GM12892 (cell line): ENCODE measurements at places on chromosomes 11 and 22.
A peak's percentile ranks its signal among the peaks of the same experiment; 100 is the strongest.

DNA sequence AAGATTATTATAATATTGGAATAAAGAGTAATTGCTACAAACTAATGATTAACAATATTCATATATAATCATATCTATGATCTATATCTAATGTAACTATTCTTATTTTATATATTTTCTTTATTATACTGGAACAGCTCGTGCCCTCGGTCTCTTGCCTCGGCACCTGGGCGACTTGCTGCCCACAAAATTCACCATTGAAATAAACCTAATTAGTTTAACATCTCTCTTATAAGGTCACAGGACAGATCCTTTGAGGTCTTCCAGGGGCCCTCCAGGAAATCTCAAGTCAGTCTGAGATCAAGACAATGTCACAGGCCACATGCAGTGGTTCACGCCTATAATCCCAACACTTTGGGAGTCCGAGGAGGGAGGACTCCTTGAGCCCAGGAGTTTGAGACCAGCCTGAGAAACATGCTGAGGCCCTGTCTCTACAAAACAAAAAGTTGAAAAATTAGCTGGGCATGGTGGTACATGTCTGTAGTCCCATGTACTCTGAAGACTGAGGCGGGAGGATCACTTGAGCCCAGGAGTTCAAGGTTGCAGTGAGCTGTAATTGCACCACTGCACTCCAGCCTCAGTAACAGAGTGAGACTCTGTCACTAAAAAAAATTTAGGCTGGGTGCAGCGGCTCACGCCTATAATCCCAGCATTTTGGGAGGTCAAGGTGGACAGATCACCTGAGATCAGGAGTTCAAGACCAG is 6.6 kb upstream of the TXNRD2 start:
- no peak for DNase-seq

DNA sequence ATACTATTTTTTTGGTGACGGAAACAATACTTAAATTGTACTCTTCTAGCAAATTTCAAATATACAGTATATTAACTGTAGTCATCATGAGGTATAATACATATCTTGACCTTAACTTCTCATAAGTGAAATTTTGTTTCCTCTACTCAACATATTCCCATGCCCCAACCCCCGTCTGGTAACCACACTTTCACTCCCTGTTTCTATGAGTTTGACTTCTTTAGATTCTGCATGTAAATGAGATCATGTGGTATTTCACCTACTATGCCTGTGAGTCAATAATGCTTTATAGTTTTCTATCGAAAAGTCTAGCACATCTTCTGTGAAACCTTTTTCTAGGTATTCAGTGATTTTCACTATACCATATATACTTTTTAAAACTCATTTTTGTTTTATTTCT is 663.2 kb downstream of the CNTN5 start:
- DNase-seq: no peak

GRCh38 chr11:65663639-65664200 is 1.0 kb upstream of the RELA start:
- DNase-seq: no peak

DNA sequence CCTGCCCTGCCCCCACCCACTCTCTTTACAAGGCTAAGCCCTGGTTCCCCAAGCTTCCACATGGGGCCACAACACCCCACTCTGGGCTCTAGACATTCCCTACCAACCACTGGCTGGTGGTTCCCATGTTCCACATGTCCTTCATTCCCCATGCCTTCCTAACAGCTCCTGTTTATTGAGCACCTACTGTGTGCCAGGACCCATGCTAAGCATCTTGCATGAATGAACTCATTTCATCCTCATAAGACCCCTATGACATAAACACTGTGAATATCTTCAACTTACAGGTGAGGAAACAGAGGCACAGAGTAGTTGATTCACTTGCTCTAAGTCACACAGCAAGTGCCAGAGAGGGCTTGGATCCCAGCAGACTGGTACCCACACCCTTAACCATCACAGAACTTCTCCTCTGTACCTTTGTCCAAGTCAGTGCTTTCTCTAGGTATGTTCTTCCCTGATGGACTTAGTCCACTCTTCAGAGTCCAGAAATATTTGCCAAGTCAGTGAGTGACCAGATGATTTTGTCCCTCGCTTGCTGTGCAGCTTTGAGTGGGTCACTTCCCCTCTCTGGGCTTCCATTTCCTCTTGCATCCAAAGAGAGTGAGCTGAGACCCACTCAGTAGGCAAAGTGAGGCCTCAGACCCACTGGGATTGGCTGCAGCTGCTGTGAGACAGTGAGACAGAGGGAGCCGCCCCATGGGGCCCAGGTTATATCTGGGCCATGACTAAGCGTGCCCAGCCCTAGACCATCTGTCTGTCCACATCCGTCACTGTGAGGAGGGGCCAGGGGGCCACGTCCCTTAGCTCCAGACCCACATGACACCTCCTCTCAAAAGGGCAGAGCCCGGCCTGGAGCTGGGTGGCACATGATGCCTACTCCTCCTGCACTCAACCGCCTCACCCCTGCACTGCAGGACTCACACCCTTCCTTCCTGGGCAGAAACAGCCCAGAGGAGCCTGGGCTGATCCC is 132.4 kb downstream of the MN1 start:
- no peak for DNase-seq

- no peak for DNase-seq
Measured at GRCh38 chr22:46736705-46737104, 1.3 kb downstream of the CERK start.

- no peak for DNase-seq
Measured at GRCh38 chr11:132423266-132423665, 1052.9 kb downstream of the NTM start.

DNA sequence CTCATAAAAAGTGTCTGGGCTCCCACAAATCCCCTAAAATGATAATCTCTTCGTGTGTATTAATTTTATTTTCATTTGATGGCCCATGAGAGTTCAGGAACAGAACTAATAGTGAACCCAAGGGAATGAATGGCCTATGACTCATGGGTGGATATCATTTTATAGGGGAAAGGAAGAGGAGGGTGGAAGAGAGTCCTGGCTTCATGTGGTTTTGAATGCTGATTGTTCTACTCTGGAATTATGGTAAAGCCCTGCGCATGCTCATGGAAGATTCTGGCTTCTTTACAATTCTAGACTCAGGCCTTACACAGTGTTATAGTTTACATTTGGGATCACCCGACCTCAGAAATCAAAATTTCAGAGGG is 35.2 kb downstream of the MAML2 start:
- DNase-seq: no peak

- DNase-seq: peak; percentile 89
Measured at GRCh38 chr22:50326956-50327710, at the start of gene DENND6B. Gene DENND6B (minus strand): TSS chr22:50327012. CDS start chr22:50326988, 24 bp downstream.

DNA sequence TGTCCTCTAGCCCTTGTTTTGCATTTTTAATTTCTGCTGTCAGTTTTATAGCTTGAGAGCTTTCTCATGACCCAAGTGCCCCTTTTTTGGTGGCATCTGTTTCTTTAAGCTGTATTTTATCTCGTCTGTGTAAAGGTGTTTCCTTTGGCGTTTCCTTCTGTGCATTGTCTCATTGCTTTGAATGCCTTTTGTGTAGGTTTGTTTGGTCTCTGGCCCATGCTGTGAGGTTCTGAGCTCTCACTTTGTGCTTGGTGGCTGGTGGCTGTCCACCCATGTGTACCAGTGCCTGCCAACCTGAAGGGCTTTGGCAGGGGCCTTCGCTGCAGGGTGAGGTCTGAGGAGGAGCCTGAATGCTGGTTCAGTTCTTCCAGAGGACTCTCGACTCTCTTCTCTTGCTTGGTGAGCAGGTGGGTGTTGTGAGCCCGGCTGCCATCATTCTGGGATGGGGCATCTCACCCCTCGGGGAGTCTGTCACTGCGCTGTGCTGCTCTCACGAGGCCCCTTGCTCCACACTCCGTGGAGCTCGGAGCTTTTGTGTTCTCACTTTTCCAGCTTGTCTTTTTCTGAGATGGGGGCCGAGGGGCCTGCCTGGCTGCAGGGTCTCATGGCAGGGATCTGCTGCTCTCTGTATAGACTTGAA is 14.9 kb downstream of the AP2A2 start:
- DNase-seq: no peak

GRCh38 chr11:62103141-62103540 is 20.7 kb upstream of the INCENP start:
- no peak for DNase-seq

GRCh38 chr11:125304136-125304535 is 139.6 kb downstream of the PKNOX2 start:
- DNase-seq: no peak

DNA sequence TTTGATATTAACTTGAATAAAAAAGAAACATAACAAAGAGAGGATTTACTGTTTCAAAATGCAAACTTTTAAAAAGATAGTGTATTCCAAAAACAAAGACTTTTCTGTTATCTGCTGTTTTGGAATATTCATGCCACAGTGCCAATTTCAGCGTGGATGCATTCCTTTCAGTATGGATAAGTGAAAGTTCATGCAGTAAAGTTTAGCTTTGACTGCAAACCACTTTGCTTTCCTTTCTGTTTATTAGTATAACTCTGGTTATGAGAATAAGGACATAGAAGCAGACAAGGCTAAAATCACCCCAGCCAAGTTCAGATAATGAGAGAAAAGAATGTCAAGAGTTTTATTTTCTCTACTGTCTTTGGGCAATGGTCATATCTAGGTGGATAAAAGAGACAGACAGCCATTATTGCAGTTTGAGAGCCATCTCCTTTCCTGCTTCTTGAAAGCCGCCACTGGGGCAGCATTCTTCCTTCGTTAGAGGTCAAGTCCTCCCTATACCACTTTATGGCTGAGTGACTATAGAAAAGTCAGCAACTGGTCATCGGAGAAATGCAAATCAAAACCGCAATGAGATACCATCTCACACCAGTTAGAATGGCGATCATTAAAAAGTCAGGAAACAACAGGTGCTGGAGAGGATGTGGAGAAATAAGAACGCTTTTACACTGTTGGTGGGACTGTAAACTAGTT is 82.4 kb upstream of the BLID start:
- DNase-seq: no peak

DNA sequence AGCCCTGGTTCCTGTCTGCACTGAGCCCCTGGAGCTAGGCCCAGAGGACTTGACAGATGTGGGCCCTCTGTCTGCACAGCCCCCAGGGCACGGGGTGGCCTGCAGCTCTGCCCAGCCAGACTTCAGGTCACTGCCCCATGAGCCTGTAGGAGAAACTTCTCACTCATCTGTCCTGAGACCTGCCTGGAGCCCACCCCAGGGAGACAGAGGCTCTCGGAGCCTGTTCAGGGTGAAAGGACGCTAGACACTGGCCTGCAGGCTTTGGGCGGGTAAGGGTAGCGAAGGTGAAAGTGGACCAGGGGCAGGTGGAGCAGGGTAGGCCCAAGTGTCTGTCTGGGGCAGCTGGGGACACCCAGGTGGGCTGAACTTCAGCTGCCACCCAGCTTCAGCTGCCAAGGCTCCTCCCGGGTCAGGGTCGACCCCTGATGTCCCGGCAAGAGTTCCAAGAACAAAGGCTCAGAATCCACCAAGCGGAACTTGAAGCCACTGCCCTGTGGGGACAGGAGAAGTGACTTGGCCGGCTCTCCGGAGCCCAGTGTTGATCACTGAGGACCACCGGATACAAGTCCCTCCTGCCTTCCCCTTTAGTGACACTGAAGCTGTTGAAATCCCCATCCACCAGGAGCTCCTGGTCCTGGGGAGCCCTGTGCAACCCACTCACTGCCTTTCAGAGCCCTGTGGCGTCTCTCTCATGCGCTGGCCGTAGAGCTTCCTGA is 90.3 kb downstream of the KCNQ1 start:
- no peak for DNase-seq

GRCh38 chr11:131688048-131688693 is 317.8 kb downstream of the NTM start:
- DNase-seq: peak; percentile 83

- DNase-seq: no peak
Measured at GRCh38 chr22:49325531-49326395, 501.9 kb downstream of the BRD1 start.

DNA sequence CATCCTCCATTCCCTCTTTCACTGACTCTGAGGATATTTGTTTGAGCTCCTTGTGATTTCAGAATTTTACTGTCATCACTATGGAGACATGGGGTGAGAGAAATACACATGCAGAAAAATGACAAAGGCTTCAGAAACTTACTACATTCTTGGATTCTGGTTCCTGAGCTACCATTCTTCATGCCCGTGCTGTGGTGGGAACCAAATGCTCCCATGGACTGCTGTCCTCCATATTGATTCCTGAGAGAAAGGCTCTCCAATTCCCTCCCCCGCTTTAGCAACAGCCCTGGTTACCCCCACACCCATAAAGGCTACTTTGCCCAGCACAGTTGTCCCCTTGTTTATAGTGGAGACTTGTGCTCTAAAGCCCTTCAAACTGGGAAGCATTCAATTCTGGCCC is 195.4 kb downstream of the RRAS2 start:
- no peak for DNase-seq

- peak; percentile 47 for DNase-seq
Measured at GRCh38 chr22:30922151-30922611, 46.4 kb downstream of the MORC2 start.

- no peak for DNase-seq
Measured at GRCh38 chr22:27105142-27106025, 448.0 kb downstream of the MIAT start.

GRCh38 chr11:133687781-133688180 is 155.5 kb upstream of the OPCML start:
- no peak for DNase-seq

DNA sequence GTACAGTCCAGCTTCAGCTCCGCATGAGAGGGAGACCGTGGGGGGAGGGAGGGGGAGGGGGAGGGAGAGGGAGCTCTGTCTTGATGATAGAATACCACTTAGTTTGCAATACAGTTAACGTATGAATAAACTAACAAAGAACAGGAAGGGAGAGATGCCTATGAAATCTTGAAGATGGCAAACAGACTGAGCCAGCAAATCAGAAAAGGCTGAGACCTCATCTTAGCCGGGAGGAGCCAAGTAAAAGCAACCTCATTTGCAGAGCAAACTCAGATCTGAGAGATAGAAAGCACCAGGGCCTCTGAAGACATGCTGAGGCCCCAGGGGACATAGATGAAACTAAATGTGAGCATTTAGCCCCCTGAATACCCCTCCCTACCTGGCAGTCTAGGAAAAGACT is 23.0 kb downstream of the APLP2 start:
- no peak for DNase-seq

DNA sequence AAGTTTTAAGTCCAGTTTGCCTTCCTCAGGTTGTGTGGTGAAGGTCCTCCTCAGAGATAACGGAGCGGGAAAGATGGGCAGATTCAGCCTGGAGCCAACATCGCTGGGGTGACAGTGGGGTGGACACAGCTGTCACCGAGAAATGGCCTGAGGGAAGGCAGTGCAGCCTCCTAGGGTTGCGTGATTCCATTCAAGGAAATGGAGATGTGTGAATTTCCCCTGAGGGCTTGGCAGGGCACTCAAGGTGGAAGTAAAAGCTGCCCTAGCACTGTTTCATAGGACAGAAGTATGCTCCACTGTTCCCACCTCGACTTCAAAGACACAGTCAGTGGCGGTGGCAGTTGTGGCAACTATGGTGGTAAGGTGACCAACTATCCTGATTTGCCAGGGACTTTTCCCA is 15.4 kb upstream of the CAT start:
- DNase-seq: no peak

DNA sequence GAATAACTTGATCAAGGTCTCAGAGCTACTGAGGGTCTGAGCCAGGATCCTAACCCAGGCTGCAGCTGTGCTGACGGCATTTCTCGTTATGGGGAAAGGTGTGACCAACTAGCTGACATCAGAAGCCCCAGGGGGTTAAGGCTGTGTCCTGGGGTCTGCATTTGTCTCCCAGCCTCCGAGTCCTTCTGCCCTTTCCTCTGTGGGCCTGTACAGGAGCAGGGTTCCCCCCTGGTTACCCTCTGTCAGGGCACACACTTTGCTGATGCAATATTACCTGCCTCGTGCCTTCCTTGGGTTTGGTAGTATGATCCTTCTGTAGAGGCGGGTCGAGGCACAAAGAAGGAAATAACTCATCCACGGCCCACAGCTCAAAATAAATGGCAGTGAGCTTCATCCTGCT is 183.0 kb downstream of the TBC1D22A start:
- DNase-seq: no peak

- peak; percentile 62 for DNase-seq
Measured at GRCh38 chr22:45318168-45318557, 8.4 kb downstream of the FAM118A start.
